ENCODE measurements at places on chromosomes 12 and 14.
A peak's percentile ranks its signal among the peaks of the same experiment; 100 is the strongest.

DNA sequence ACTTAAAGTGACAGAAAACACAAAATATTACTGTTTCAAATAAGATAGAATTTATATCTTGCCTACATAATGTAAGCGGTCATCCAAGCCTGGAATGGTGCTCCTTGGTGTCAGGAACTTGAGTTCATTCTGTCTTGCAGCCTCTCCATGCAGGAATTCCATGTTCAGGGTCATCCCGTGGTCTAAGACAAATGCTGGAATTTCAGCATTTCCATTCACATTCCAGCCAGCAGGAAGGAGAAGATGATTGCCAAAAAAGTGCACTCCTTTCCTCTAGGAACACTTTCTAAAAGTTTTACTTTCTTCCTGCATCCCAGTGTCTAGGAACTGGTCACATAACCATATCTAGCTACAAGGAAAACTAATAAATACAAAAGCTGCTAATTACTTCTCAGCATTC lies 106.3 kb downstream of the PTPRO start:
- no peak for DNase-seq

DNA sequence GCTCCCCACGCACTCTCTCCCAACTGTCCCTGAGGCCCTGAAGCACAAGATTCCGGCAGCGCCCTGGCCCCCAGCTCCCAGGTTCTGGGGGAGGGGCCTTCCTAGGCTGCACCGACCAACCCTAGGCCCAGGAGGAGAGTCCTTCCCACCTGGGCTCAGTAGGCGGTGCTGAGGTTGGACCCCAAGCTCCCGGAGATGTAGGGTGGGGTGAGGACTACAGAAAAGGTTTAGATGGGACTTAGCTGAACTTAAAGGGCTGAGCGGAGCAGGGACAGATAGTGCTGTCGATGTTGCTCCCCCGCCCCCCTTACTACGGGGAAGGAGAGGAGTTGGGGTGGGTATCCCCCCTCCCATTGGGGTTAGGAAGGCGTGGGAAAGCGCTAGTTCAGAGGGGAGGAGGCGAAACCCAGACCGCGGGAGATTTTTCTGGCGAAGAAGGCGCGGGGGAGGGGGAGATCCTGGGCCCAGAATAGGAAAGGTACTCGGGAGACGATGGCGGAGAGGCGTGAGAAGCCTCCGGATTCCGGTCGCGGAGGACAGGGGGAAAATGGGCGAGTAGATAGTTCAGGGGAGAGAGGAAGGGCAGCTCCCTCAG lies 4.2 kb upstream of the BAZ2A start:
- peak; percentile 31 for DNase-seq

DNA sequence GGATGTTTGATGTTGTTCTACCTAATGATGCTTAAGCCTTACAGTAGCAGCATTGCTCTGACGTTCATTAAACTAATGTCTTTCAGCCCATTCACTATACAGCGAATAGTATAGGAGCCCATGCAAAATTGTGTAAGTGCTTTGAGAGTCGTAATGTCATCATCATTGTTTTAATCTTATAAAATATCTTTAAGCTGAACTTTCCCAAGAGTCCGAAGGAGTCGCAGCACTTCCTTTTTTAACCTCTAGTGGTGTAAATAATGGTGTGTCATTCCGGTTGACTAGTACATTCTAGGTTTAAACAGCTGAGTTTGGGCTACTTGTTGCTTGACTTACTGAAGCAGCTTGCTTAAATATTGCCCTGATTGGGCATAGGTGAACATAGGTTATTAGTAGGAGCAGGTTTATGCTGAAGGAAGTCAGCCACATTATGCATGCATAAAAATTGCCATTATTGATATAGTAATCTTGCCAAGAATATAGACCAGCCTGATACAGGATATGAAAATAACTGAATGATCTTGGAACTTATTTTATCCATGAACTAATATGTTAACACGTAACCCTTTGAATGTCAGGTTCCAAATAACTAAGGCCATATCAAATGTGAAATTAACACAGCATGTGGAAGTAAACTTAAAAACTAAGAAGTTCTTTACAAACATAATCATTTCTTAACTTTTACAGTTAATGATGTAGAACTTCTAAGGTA lies 2.6 kb downstream of the WNK1 start:
- peak; percentile 74 for DNase-seq

DNA sequence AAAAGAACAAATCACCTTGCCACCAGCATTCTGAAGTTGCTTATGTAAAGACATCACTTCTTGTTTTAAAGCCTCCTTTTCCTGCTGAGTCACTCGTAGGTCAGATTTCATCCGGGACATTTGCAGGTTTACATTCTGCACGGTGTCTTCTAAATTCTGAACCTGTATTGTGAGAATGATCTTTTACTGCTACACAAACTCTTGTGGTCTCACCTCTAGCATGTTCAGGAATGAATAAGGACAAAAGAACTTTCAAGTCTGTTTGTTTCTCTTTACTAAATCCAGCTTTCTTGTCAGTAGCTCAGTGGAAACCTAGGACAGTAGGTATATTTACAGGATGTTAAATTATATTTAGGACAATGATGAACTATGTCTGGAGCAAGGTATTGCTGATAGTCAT lies 73.5 kb upstream of the SAV1 start:
- no peak for DNase-seq

GRCh38 chr12:81888106-81888740 lies 129.1 kb upstream of the PPFIA2 start:
- no peak for DNase-seq

DNA sequence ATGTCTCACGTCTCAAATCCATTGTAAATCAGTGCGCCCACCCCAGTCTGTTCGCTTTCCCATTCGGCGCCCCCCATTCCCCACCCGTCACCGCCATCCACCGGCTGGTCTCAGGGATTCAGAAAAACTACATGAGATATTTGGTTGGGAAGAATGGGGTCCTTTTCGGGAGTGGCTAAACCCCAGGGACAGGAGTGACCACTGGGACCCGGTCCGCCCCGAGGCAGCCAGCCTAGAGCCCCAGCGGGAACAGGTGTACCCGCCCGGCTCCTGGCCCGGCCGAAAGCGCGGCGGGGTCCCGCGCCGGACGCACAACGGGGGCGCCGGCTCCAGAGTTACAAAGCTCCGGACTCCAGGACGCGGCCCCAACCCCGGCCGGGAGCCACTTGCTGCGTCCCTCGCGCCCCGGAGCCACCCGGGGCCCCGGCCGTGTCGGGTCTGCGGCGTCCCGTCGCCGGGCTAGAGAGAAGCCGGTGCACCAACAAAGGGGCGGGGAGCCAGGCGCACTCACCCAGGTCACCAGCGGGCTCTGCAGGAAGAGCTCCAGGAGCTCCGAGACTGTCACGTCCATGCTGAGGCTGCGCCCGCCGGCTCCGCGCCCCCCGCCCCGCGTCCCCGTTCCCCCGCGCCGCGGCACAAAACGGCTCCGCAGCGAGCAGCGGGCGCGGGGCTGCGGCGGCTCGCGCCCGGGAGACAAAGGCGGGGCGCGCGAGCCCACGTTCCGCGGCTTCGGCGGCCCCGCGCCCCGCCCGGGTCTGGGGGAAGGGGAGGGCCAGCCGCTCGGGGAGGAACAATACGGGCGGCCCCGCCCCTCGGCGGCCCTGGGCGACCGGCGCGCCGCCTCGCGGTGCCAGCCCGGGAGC lies at the start of gene CCDC88C:
Gene CCDC88C (minus strand): TSS at position 701 of the 863 bp plus-strand sequence. CDS start 130 bp downstream, at position 571.
- DNase-seq, result peak; percentile 11

- no peak for DNase-seq
These were observed 267.2 kb upstream of the BTG1 start for GRCh38 chr12:92412856-92413255.

- DNase-seq, result no peak
These were observed 95.8 kb downstream of the EPS8 start for GRCh38 chr12:15693228-15693911.

GRCh38 chr12:94849411-94849976 lies 154.0 kb downstream of the NDUFA12 start:
- DNase-seq, result no peak

DNA sequence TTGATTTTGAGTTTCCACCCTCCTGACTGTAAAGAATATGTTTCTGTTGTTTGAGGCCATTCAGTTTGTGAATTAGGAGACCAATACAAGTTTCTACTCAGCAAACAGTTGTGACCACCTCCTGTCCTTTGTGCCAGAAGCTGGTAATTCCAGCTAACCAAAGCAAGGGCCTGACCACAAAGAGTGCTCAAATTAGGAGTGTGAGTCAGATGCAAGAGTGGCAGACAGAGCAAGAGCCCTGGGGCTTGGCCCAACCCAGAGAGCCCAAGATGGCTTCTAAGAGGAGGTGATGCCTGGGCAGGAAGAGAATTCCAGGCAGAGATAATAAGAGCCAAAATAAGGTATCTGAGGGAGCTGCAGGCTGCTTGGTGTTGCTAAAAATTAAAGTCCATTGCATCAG lies 77.7 kb upstream of the C14orf132 start:
- no peak for DNase-seq

DNA sequence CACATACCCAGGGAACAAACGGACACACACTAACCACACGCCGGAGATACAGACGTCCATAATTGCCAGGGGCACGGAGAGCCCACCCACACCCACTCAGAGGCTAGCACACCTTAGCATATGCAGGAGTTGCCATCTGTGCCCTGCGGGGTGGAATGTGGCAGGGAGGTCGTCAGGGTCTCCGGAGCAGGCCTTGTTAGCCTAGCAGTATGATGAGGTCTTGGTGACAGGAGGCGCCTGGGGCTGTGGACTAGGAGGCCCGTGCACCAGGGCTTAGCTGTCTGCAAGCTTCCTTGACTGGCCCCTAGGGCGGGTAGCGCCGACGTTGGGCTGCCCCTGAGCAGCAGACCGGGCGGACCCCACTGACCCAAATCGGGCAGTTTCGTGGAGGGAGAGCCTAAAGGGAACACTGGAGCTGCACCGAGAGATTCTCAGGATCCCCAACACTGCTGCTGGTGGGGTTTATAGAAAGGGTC lies 10.0 kb downstream of the STAC3 start:
- DNase-seq, result peak; percentile 60

DNA sequence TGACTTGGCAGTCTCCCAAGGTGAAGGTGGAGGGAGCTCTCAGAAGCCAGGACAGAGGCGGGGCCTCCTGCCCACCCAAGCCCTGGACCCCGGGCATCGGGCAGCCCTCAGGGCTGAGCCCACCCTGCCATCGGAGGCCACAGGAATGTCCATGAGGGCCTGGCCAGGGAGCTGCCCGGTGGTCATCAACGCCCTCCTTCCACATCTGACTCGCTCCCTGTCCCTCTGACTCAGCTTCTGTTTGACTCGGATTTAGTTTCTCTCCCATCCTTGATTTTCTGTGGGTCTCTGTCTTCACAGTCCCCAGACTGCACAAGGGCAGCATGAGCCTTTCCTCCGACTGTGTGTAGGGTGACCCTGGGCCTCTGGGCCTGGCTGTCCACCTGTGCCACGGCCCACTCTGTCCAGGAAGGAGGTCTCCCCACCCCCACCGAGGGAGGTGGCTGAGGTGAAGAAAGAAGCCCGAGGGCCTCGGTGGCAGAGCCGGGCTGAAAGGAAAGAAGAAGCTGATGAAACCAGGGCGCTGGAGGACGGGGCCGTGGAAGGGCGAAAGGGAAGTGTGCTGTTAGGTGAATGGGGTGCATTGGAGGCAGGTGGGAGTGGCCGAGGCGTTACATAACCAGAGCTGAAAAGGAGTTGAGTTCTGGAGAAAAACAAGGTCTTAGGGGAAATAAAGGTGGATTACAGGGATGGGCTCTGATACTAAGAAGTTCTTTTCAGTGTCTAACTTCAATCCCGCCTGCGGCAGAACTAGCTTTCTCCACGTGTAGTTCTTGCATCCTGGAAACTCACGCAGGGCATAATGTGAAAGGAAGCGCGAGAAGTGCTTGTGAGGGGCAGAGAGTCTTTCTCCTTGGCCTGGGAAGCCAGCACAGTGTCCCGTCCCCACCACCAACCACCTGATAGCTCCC lies 16.7 kb upstream of the TMEM106C start:
- DNase-seq, result peak; percentile 78

GRCh38 chr12:113748707-113749432 lies 217.3 kb downstream of the RBM19 start:
- DNase-seq, result no peak

GRCh38 chr12:32995623-32996022 lies 99.0 kb upstream of the PKP2 start:
- no peak for DNase-seq

- no peak for DNase-seq
These were observed 8.9 kb downstream of the DDHD1 start for GRCh38 chr14:53144244-53144643.

DNA sequence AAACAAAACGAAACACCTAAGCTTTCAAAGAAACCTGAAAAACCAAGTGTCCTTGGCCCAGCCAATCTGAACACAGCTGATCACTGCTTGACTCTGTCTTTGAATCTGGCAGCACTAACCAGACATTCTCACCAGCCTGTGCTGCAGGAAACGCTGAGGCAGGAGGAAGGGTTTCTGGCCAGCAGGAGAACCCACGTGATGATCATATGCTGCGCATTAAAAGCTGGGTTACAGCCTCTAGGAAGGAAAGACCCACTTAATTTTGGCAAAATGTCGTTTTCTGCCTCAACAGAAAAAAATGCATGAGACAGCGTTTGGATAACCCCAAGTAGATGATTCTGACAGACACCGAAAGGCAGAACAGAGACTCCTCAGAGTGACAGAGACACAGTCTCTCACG lies 9.8 kb downstream of the APPL2 start:
- peak; percentile 73 for DNase-seq

- DNase-seq, result no peak
These were observed 56.6 kb downstream of the GALNT4 start for GRCh38 chr12:89468017-89468416.

DNA sequence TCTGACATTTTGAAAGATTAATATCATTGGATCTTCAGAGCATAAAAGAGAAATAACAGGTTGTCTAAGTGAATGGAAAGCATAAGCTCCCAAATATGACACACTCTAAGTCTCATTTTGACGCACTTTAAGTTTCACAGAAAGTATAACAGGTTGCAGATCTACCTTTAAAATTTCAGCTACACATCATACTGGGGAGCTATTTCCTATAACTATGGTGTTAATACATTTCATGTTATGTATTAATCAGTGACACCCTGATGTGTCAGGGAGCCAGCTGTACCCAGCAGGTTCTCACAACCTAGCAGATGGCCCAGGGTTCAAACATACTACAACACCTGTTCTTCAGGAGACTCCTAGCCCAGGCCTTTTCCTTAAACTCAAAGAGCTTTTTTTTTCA lies 31.1 kb upstream of the TMX1 start:
- no peak for DNase-seq

GRCh38 chr14:24982472-24983155 lies 67.3 kb downstream of the STXBP6 start:
- no peak for DNase-seq

DNA sequence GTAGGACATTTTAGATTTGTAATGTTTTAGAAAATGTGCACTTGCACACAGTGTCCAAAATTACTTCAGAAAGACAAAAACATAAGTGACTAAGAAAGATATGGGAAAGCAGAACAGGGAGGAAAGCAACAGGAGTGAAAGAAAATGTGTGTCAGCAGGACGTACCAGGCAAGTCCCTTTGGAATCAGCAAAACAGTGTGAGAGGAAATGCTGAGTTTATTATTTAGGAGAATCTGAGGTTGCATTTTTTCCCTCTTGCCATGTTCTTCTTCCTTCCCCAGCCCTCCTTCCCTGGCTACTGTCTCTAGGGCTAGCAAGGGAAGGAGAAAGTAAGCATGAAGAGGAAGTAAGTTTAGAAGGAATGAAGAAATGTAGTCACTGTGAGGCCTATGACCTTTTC lies 67.7 kb upstream of the CD163 start:
- no peak for DNase-seq

Data from hepatic stellate cell (primary cell).